ENCODE measurements at places on chromosomes 3 and 15. TPM values are rescaled to one million over a fixed set of nuclear protein-coding genes. Genes with fewer than 3 reads are reported as not detected.

The SCN11A gene
- not detected for total RNA-seq

The CA12 gene
- not detected for total RNA-seq

The LRRIQ4 gene
- total RNA-seq, result not detected

The KLHDC8B gene
- total RNA-seq, result 2.5 TPM

The COLQ gene
- total RNA-seq, result 4.5 TPM

The FEZF2 gene
- total RNA-seq, result not detected

The TMEM158 gene
- not detected for total RNA-seq

The ABCF3 gene
- total RNA-seq, result 60.4 TPM

The SLMAP gene
- 51.6 TPM for total RNA-seq
